Type B pancreatic cell (in vitro differentiated cells): ENCODE measurements at places on chromosomes 4 and X. TPM values are rescaled to one million over a fixed set of nuclear protein-coding genes. Genes with fewer than 3 reads are reported as not detected.

GUCY1B1 gene
- 3.6 and 6.6 TPM in 2 replicates for total RNA-seq

SRPX2 gene
- total RNA-seq: 7.7 and 13.6 TPM in 2 replicates

FAM149A gene
- total RNA-seq: 9.3 and 9.9 TPM in 2 replicates

DNA sequence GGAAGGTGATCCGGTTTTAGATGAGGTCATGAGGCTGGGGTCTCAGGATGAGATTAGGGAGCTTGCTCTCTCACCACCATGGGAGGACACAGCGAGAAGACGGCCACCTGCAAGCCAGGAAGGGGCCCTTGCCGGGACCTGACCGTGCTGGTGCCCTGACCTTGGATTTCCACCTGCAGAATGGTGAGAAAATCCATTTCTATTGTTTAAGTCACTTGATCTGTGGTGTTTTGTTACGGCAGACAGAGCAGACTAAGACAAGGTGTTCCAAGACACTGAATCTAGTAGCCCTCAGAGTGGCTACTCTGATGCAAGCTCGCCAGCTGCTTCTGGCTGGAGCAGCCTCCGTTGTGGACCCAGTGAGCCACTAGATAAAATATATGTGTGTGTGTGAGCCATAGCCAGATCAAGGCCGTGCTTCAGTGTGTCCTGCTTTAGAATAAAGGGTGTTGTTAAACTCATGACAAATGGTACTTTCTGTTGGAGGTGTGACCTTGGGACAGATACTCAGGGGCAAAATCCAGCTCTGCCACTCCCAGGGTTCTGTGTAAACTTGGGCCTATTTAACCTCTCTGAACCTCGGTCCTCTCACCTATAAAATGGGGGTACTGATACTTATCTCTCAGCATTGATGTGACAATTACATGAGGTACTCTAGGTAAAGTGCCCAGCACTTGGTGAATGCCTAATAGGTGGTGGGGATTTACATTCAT, 67.9 kb upstream of the STX18 start:
- DNase-seq: no peak

- no peak for DNase-seq
Measured at GRCh38 chr4:25158817-25159216, 1.4 kb downstream of the SEPSECS start.

DNA sequence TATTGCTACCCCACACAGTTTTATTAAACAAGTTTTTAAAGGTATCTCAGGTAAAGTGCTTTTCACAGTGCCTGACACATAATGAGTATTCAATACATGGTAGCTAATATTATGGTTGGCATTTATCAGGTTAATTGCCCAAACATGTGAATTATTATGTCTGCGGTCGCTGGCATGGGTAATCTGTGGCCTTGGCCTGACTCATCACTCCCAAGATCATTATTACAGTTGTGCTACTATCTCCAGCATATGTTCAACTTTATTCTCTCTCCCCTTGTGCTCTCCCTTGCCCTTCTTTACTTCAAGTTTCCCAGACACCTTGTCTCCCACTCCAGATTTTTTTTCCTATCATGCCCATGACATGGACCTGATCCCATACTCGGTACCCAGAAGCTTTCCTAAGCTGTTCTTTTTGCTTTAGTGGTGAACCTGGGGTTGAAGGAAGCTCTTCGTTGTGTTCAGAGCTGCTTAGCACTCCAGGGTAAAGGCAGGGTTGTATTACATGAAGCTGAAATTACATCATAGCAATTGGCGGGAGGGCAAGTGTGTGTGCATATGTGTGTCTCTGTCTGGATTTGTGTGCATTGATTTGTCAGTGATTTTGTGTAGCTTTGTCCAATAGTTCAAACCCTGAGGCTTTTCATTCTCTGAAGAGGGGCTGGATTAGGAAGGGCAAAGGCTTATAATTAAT, 176.5 kb upstream of the NRK start:
- DNase-seq: no peak

GRCh38 chr4:163492951-163493504, 1.5 kb upstream of the TMA16 start:
- DNase-seq: no peak

- no peak for DNase-seq
Measured at GRCh38 chr4:137203601-137204000, 328.7 kb downstream of the PCDH18 start.
